ENCODE measurements at places on chromosomes 2 and 18.

DNA sequence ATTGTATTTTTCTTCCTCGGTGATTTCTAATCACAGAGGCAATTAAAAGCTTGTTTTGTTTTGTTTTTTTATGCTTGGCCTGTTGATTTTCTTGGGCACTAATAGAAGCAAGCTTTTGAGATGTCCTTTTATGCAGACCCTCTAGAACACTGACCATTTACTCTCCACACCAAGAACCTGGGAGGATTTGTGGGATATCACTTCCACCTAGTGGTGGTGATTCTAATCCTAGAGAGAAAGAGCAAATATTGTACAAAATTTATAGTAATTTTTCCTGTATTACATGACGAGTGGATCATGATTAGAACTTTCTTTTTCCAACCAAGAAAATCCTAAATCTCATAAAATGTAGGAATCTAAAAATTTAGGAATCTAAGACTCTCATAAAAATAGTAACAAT, 23.4 kb downstream of the NEMP2 start:
- DNase-seq: no peak

- no peak for DNase-seq
These were observed 726.6 kb upstream of the FANCL start for GRCh38 chr2:58967736-58968135.

DNA sequence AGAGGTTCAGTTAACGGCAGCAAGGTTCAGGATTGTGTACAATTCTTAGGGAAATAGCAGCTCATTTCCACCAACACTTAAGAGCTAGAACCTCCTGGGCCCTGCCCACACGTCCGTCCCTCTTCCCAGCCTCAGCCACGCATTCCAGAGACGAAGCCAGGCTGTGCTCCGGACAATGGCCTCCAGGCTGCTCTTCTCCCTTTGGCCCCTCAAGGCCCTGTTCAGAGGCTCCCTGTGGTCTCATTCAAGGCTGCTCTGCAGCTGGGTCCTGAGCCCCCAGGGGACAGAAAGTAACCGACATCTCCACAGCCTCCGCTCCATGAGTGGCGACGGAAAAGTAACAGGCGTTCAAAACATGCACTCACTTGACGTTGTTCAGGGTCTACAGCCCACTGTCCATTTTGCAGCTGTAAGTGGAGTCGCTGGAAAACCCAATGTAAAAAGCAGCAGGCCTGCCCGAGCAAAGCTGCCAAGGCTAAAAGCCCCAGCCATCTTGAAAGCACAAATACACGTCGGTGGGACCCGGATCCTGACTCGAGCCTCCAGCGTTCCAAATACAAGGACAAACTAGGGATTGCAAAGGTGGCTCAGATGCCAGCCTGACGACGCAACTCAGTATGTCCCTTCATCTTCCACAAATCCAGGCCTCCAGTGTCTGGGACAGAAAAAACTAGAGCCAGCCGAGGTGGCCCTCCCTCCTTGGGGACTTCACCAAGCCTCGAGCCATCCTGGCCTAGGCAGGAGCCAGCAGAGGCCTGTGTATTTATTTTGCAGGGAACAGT, 76.9 kb downstream of the NDUFA10 start:
- DNase-seq: no peak

DNA sequence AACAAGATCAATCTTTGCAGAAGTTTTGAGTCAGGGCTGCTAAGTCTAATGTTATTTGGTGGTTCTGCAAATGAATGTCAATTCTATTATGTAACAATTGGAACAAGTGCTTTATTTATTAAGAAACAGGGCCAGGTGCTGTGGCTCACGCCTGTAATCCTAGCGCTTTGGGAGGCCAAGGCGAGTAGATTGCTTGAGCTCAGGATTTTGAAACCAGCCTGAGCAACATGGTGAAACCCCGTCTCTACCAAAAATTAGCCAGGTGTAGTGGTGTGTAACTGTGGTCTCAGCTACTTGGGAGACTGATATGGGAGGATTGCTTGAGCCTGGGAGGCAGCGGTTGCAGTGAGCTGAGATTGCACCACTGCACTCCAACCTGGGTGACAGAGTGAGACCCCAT, 13.2 kb upstream of the RNF103 start:
- DNase-seq: no peak

- DNase-seq: no peak
These were observed 239.3 kb upstream of the SP5 start for GRCh38 chr2:170475878-170476277.

DNA sequence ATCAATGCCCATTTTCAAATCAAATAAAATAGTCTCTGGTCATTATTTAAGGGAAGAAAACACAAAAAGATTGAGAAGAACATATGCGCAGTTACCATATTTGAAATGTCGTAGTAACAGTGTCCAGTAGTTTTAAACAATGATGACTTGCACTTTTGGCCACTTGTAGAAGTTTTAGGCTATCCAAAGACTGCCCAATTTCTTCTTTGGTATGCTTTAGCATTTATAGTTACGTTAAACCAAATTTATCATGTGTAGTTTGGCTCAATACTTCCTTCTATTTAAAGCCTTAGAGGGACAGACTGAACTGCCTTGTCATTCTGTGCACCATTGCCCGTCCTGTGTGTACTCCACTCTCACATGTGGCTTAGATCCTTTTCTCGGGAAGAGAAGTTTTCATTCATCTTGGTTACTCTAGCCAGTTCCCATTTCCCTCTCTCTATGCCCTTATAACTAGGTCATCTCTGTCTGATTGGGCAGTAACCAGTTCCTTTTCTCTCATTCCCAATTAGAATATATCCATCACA, 84.8 kb upstream of the TTN start:
- DNase-seq: no peak

DNA sequence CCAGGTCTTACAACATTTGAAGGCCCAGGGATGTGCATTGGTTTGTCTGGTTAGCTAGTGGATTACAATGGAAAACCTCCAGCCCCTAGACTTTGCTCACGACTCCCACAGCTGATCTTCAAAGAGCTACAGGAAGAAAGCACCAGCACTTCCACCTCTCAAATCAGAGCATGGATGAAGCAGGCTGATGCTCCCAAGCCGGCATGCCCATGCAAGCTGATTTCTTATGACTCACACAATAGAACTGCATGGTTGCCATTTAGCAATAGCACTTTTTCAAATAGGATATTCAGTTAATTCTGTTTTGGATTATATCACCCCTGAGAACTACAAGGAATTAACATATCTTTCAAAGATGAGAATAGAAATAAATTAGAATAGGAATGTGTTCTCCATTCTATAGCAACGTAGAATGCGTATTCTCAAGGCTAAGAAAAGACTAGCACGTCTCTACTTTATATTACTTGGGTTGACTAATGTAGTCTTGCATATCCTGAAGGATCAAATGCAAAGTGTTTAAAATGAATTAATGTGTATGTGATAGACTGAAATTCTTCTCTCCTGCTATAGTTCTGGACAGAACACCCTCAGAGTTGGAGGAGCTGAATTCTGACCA, 292.4 kb downstream of the TRIB2 start:
- no peak for DNase-seq

- DNase-seq: no peak
These were observed 12.2 kb downstream of the ASIC4 start for GRCh38 chr2:219526320-219527075.

- no peak for DNase-seq
These were observed 10.2 kb downstream of the PROKR1 start for GRCh38 chr2:68653538-68653982.

GRCh38 chr18:44725300-44726058, 44.8 kb downstream of the SETBP1 start:
- no peak for DNase-seq

- DNase-seq: no peak
These were observed 168.2 kb upstream of the LRP1B start for GRCh38 chr2:142299021-142299420.

DNA sequence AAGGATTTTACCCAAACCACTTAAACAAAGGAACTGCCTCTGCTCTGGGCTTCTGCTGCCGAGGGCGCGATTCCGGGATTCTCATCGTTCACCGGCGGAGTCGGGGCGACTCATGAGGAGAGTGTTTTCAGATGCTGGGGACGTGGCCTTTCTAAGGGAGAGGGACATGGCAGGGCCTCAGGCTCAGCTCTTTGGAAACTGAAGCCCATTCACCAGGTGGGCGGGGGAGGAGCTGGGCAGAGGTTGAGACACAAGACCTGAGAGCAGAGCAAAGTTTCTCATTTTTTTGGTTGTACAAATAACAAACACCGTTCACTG, 29.8 kb downstream of the NFATC1 start:
- no peak for DNase-seq

DNA sequence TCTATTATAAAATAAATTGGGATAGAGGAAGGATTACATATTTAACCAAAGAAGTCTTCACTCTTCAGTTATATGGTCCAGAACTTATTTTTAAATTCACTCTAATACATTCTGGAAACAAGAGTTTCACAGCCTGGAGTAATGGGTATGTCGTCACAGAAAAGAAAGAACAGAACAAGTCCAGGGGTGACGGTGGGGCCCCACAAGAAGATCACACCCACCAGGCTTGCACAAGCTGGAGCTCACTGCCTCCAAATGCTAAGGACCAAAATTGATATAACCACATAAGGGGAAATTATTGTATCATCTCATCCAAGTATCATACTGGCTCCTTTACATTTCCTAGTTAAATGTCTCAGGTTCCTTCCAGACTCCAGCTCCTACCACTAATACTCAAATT, 11.3 kb downstream of the LRPPRC start:
- DNase-seq: no peak

DNA sequence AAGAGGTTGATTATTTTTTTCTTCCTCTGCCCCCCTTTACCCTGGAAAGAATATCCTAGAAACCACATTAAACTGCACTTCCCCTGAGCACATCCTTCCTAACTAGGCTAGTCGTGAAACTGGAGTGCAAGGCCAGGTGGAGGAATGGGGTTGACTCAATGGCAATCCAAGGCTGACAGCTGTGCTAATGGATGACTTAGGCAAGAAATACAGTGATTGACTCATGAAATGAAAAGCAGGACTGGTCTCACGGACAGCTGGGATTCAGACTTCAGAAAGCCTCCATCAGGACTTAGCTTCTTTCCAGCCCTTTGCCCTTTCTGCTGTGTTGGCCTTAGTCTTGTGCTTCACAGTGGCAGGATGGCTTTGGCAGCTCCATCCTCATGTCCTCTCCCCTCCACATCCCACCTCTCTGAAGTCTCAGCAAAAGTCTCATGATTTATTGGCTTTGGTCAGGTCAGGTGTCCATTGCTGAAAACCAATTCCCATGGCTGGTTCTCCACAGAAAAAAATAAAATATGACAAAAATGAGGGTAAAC, 33.8 kb downstream of the INSIG2 start:
- no peak for DNase-seq
